ENCODE measurements at places on chromosomes 11 and 22.

DNA sequence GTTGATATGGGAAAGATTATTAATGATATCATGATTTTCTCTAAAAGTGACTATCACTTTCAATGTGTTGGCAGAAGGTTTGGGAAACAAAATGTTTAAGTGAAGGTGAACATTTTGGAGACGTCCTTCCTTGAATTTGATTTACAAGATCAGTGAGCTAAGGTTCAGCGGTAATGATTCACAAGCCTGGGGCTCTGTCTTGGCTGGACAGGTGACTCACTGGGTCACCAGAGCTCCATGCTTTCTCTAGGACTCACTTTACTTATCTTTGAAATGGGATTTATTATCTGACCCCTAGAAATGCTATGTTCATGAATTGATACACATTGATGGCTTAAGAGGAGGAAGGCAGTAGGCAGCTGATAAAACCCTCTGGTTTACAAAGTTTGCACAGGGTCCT, 437.5 kb downstream of the NTM start:
- no peak for DNase-seq

GRCh38 chr22:40578171-40578570, 58.3 kb downstream of the MRTFA start:
- no peak for DNase-seq

GRCh38 chr11:128465946-128466705, 121.2 kb downstream of the ETS1 start:
- no peak for DNase-seq

DNA sequence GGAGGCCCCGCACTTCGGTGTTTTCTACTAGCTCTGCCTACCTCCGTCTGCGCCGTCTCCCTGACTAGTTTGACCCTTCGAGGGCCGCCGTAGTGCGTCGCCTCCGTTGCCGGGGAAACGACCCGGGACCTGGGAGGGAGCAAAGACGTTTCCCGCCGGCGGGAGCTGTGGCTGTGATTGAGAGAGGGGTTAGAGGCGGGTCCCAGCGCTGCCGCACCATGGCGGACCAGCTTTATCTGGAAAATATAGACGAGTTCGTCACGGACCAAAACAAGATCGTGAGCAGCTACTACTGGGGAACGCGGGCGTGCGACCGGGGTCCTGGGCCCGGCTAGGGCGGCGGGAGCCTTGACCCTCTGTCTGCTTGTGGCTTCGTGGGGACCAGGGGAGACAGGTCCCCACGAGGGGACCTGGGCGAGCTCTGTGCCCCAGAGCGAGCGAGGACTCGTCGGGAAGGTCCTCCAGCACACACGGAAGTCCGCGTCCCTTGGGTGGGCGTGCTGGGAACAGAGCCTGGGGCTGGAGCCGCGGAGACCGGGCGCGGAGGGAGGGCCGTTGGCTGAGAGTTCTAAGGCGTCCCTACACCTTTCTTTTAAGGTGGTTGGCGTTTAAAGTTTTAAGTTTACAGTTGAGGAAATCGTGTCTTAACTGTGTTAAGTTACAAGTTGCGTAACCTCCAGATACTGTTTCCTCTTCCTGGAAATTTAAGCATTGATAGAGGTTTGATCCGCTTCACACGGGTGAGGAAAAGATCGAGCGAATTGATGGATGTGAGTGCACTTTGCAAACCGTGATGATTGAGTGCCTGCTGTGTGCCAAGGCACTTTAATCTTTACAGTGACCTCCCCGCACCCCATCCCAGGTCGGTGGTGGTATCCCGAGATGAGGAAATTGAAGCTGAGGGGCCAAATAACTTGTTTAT, at the start of gene POLD3:
POLD3 (plus strand) TSS at position 142 of the 922 bp plus-strand sequence; CDS start at position 219, 77 bp downstream.
- peak; percentile 79 for DNase-seq

- DNase-seq = peak; percentile 18
Measured at GRCh38 chr22:17086296-17086695, 1.5 kb downstream of the IL17RA start.

DNA sequence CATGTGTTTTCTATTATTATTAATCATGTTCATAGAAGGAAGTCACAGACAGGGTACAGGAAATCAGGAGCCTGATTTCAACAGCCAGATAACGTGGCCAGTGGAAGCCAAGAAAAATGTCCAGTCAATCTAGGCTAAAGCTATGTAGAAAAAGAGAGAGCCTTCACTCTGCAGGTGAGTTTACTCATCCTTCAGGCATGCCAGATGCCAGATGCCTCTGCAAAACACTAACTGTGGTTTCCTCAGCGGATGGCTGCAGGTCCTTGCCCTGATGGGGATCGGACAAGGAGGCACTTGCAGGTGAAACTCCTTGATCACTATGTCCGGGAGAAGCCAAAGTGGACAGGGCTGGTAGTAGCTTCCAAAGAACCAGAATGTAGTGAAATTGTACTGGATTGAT, 962.3 kb upstream of the RAG2 start:
- no peak for DNase-seq

- DNase-seq = no peak
Measured at GRCh38 chr22:24948356-24949202, 2.1 kb upstream of the LHFPL7 start.

GRCh38 chr11:79150320-79150719, 290.5 kb downstream of the TENM4 start:
- DNase-seq = peak; percentile 95

DNA sequence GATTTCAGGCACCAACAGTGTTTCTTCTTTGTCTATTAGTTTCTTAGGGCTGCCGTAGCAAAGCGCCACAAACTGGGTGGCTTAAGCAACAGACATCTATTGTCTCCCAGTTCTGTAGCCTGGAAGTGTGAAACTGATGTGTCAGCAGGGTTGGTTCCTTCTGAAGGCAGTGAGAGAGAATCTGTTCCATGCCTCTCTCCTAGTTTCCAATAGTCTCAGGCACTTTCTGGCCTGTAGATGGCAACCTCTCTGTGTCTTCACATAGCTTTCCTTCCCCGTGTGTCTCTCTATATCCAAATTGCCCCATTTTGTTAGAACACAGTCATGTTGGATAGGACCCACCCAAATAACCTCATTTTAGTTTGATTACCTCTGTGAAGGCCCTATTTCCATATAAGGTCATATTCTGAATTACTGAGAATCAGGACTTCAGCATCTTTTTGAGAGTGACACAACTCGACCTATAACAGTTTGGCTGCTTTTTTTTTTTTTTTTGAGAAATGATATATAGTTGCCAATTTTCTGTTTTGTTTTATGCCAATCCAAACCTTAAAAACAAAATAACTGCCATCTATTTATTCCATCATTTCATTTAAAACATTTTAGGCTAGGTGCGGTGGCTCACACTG, 108.2 kb downstream of the SLC36A4 start:
- DNase-seq = peak; percentile 91

GRCh38 chr22:50469377-50470305, 5.2 kb downstream of the SBF1 start:
- peak; percentile 87 for DNase-seq

- DNase-seq = no peak
Measured at GRCh38 chr11:74819400-74819799, 70.8 kb downstream of the RNF169 start.

- DNase-seq = no peak
Measured at GRCh38 chr11:125428486-125429173, 67.4 kb downstream of the FEZ1 start.

DNA sequence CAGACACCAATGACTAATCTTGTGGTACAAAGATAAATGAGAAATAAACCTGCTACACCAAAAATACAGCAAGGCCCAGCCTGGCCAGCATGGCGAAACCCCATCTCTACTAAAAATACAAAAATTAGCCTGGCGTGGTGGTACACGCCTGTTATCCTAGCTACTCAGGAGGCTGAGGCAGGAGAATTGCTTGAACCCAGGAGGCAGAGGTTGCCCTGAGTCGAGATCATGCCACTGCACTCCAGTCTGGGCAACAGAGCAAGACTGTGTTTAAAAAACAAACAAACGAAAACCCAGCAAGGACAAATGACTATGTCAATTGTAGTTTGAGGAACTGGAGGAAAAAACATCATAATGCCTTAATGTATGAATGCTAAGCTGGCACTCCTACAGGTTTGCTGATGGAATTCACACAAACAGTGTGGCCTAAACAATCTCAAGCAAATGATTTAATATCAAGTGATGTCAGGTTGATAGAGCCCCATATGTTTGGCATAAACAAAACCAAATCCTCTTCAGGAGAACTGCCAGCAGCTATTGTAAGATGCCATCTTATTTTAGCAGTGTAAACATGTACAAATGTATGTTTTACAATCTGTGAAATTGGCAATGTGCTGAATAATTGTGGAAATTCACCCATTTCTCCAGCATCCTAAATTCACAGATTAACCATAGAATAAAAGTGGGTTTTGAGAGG, 20.0 kb downstream of the MMP7 start:
- DNase-seq = no peak

- DNase-seq = no peak
Measured at GRCh38 chr11:48167380-48167779, 49.2 kb upstream of the OR4B1 start.

GRCh38 chr11:7597620-7598019, 75.7 kb downstream of the CYB5R2 start:
- no peak for DNase-seq

DNA sequence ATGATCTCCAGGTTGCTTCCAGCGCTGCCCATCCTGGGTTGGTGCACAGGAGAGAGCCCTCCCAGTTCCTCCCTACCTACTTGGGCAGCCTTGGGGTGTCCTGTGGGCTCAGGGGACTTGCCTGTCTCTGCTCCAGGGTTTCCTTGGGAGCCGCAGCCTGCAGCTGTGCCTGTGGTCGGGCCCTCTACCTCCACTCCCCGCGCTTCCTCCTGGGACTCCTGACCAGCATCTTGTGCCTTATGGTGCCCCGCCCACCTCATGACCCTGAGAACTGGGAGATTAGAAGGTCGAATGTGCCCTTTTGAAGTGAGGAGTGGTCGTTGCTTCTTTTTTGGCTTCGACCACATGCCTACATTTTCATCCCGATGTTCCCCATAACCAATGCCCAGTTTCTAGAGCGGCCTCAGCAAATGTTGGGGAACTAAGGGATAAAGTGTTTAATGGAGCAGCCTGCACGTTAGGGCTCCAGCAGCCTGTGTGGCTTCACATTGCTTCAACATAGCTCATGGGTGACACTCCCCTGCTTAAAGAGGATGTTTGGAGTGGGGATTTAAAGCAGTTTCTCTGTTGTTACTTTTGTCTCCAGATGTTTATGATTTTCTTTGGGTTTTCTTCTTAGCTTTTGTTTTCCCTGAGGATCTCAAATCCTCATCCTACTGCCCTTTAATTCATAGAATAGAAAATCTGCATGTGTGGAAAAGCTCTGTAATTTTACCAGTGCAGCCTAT, 248.8 kb downstream of the TBC1D22A start:
- no peak for DNase-seq

GRCh38 chr11:15874704-15875103, 481.6 kb downstream of the SOX6 start:
- no peak for DNase-seq

GRCh38 chr22:29994027-29994715, 86.1 kb upstream of the HORMAD2 start:
- DNase-seq = peak; percentile 39

DNA sequence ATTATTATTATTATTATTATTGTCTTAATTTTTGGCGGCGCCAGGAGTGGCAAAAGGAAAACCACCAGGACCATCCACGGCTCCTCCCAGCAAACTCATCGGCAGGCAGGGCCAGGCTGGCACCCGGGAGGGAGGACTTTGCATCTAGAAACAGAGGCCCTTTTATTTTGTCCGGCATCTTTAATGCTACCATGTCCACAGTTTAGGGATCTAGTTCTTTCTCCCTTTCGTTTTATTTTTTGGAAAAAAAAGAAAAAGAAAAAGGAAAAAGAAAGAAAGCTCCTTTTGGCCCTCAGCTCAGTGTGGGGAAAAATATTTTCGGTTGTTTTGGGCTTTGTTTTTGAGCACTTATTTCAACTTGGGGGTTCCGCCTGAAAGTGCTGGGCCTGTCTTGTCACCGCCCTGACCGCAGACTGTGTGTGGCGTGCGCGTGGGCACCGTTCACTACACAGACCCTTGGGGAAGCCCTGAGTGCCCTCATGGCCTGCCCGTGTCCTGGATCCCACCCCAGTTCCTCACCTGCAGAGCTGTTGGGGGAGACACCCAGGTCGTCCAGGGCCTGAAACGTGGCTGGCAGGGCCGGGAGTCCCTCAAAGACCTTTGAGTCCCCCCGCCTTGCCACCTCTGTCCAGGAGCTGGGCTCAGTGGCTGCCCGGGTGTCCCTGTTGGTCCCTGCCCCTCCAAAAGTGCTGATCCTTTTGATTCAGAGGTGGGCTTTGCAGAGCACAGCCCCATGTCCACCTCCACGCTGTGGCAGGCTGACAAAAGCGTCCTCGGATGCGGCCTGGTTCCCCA, 69.1 kb upstream of the PPARA start:
- no peak for DNase-seq

DNA sequence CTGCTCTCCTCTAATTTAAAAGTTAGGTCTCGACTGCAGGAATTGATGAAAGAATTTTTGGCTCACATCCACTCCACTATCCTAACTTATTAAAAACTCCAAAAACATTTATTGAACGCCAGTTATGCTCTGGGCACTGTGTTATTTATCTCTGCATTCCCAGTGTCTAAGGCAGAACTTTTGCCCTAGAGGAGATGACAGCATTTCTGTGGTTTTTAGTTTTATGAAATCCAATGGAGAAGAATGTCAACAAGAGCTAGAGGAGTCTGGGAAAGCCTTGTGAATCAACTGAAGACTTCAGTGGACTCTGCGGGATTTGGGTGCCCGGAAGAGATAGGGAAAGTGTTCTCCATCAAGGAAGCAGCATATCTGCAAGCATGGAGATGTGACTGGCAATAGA, 217.0 kb upstream of the PGR start:
- no peak for DNase-seq

DNA sequence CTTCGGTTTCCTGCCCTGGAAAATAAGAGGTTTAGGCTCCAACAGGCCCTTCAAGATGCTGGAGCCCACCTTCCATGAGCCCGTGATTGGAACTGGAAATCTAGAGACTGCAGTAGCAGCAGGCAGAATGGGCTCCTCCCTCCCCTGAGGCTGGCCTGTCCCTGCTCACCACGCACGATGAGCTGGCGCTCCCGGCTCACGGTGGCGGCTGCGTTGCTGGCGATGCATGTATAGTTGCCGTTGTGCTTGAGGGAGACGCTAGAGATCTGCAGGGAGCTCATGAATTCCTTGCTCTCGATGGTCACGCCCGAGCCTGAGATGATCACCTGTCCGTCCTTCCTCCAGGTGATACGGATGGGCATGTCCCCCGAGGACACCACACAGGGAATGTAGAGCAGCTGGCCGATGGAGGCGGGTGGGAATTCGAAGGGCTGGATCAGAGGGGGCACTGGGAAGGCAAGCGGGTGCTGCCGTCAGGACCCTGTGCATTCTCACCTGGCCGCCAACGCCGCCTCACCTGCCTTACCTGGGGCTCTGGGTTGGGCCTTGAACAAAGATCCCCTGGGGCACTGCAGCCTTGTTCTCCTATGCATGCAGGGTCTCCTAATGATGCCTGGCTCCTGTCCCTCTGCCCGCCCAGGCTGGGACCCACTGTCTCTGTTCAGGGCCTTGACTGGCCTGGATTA, 177.8 kb downstream of the CEP164 start:
- no peak for DNase-seq

GRCh38 chr11:116339306-116340098, 433.3 kb downstream of the BUD13 start:
- DNase-seq = no peak

- DNase-seq = peak; percentile 89
Measured at GRCh38 chr11:9263840-9264315, 1.3 kb downstream of the DENND5A start.

- DNase-seq = no peak
Measured at GRCh38 chr11:72328366-72329224, 84.6 kb upstream of the PHOX2A start.

- DNase-seq = no peak
Measured at GRCh38 chr11:115456019-115456418, 48.2 kb downstream of the CADM1 start.

- no peak for DNase-seq
Measured at GRCh38 chr22:22880645-22881044, 7.0 kb upstream of the IGLL5 start.
